ENCODE measurements at places on chromosomes 3 and 15.

DNA sequence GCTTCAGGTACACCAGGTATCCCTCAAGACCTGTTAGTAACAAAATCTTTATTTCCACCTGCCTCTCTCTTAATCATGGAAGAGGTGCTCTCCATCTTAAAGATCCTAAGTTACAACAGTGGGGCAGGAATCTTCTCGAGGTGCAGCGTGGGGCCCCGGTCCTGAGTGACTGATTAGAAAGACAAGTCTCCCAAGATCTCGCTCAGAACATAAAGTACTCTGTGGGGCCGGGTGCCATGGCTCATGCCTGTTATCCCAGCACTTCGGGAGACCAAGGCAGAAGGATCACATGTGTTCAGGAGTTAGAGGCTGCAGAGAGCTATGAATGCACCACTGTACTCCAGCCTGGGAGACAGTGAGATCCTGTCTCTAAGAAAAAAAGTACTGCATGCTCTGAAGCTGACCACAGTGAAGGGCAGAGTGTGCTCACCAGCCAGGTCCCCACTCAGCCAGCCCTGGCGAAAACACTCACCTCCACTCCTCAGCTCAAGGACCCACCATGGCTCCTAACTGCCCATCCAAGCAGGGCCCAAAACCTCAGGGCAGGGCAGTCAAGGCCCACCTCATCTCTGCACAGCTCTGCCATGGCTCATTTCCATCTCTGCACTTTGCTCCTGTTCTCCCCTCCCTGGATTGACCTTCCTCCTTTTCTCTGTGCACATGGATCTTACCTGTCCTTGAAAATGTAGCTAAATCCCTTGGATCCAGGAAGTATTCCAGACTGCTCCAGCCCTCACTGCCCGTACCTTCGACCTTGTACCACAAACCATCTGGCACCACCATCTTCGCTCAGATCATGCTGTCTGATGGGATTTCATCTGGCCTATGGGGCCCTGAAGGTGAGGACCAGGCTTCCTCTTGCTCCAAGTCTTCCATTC, 7.1 kb downstream of the SEMA7A start:
- no peak for DNase-seq

DNA sequence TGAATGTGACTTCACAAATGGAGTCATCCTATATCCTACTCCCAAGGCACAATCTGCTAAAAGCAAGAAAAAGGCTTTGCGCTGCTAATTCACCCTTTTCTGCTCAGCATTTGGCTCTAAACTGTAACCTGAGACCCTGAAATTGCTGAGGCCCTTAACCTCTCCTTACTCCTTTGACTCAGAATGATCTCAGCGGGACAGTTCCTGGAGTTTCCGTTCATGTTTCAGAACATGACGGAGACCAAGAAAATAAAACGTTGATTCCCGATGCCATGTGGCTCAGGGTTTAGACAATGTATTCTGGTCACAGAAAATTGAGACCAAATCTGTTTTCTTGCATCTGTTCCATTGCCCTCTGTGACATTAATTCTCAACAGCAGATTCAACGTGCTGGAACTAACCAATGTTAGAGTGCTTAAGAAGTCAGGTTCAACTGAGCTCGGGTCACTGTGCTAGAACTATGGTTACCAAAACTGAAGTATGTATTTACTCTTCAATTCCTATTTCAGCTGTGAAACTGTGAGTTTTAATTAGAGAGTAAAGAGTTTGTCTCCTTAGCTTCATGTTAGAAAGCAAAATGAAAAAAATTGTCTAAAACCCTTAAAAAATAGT, 45.4 kb upstream of the TMC3 start:
- DNase-seq, result no peak

DNA sequence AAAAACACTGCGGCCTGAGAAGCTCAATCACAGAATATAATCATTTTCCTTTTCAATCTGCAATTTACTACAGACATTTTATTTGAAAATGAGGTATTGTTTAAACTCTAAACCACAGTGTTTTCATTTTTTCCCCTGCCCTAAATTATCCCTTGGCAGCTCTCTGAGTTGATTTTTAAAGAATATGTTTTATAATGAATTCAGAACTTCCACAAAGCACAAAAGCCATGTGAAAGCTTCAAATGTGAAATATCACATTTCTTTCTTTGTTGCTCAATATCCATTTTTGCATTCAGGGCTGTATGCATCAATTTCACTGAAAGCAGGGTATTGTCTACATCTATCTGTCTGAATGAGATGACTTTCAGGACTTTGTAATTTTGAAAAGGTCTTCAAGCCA, 813.6 kb upstream of the ALCAM start:
- DNase-seq, result no peak

DNA sequence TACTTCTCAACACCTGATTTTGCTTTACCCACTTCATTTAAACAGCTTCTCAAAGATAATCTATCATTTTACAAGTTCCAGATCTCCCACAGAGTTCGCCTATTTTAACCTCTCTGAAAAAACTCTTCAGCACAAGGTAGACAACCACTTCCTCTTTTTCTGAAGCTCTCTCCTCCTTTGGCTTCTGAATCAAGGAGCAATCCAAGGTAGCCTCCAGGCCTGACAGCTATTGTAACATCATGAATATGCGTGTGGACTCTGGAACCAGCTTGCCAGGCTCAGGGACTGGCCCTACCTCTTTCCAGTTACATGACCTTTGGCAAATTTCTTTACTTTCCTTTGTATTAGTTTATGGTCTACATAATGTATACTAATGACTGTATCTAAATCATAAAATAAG, 405.9 kb upstream of the ZNF385D start:
- DNase-seq, result no peak

DNA sequence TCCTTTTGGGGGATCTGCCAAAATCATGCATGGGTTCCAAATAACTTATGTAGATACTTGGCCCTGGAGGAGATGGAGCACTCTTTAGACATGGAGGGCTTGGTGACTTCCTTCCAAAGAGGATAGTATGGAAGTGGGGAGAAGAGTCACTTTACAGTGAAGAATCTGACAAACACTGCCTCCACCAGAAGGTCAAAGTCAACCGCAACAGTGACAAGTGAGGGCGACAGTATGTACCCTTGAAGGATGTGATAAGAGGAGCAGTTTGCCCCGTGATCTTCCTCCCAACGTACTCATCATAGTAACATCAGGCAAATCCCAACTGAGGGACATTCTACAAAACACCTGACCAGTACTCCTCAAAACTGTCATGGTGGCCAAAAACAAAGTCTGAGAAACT, 62.0 kb downstream of the LMCD1 start:
- no peak for DNase-seq

DNA sequence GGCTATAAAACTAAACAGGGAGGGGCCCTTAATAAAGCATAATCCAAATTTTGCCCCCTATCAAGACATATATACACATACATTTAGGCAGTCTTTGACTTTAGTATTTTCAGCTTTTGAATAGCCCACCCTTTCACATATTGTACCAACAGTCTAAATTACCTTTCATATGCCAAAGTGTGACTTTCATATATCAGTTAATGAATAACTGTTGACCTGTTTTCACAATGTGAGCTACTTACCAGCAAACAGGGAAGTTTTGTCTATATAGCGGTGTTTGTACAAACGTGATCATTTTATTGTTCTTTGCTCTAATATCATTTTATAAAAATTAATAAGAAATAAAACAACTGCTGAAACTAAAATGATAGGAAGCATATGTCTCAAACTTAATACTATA, 28.0 kb downstream of the CEP152 start:
- DNase-seq, result no peak

DNA sequence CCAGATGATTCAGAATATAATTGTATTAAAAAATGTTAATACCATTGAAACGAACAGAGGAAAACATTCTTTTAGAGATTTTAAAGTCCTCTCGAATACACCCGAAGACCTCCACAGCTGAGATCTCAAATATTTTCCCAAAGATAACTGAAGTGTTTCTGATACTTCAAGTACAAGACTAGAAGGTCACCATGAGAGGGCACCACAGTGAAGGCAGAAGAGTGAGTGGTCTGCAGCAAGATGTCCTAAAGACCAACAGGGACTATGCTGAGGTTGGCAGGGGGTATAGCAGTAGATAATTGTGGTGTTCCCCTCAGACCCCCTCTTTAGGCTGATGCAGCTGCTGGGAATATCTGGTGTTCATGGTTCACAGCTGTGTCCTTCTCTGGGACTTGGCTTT, 156.5 kb downstream of the PDCD6IP start:
- no peak for DNase-seq

DNA sequence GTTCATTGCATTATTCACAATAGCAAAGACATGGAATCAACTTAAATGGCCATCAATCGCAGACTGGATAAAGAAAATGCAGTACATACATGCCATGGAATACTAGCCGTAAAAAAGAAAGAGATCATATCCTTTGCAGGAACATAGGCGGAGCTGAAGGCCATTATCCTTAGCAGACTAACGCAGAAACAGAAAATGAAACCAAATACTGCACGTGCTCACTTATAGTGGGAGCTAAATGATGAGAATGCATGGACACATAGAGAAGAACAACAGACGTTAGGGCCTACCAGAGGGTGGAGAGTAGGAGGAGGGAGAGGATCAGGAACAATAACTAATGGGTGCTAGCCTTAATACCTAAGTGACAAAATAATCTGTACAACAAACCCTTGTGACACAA, 57.9 kb downstream of the RASA2 start:
- no peak for DNase-seq

Data from stimulated activated effector memory CD8-positive, alpha-beta T cell treated with anti-CD3 and anti-CD28 coated beads, Interleukin-12 subunit alpha, Interleukin-12 subunit beta, amount 100 ng/mL, for 72 hours (primary cell).